ENCODE measurements at places on chromosomes 7 and 10. TPM values are rescaled to one million over a fixed set of nuclear protein-coding genes. Genes with fewer than 3 reads are reported as not detected.

PRLHR gene
- total RNA-seq: not detected

ITGA8 gene
- total RNA-seq: not detected

DNA sequence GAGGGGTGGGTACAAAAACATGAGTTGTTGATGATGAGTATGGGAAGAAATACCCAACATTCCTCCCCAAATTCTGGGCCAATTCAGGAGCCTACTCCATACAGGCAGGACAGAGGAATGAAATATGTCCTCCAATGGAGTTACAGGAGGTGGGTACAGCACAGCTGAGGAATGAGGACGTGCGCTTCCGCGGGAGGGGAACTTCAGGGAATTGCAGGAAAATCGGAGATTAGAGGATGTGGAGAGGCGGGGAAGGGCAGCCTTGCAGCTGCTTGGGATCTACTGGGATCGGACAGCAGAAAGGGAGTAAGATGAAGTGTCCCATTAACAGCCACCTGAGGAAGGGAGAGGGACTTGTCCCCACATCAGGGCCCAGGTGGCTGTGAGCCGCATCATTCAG is 50.2 kb downstream of the PDIA4 start:
- no peak for DNase-seq

GRCh38 chr10:33680036-33680435 is 345.6 kb upstream of the NRP1 start:
- no peak for DNase-seq

DNA sequence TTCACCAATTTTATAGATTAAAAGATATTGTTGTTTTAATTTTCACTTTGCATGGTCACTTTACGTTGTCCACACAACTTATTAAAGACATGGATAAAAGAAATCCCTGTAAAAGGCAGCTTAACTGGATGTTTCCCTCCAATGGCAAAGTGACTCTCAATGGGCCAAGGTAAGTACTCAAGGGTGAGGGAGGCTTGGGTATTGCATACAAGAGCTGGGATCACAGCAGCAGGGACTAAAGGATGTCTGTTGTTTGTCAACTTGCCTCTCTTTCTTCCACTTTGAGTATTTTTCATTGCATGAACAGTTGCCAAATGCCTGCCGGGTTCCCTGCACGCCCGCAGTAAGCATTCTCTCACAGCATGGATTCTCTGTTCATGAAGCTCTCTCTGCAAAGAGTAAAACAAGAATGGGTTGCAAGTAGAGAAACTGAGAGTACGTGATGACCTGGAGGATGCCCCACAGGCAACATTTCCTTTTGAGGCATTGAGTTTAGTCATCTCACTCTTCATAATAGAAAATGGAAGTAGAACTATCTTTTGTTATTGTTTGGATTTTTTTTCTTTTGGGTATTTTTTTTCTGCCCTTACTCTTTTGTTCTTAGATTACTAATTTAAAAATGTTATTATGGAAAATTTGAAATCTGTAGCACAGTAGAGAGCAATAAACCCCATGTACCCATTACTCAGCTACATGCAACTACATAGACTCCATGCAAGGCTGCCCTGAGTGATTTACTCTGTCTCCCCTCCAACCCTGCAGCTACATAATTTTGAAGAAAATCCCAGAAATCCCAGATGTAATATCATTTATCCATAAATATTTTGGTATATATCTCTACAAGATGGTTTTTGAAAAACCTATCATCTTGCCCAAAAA is 26.3 kb downstream of the GPR141 start:
- DNase-seq: no peak

GRCh38 chr7:65955718-65956117 is 26.3 kb downstream of the GUSB start:
- DNase-seq: no peak

GRCh38 chr10:8577686-8578085 is 523.2 kb downstream of the GATA3 start:
- DNase-seq: peak; percentile 4
